Activated naive CD4-positive, alpha-beta T cell treated with Interleukin-2 at 50 U/mL for 16 hours (primary cell): ENCODE measurements at places on chromosomes 12 and 14.
A peak's percentile ranks its signal among the peaks of the same experiment; 100 is the strongest.

DNA sequence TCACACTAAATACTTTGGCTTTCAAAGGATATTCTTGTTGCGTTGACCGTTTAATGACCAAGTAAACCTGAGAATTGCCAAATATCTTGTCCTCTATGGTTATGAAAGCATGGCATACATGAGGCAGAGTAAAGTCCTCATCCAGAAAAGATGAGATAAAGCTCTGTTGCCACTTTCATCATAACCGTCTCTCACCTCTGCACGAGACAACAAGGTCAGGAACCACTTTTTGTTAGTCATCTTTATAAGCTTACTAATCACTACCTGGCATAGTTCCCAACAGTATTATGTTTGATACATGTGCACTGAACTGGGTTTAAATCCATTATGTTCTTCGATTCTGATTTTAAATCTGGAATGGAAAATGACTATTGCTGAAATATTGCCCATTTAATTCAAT lies 31.3 kb downstream of the PTPRB start:
- no peak for DNase-seq

DNA sequence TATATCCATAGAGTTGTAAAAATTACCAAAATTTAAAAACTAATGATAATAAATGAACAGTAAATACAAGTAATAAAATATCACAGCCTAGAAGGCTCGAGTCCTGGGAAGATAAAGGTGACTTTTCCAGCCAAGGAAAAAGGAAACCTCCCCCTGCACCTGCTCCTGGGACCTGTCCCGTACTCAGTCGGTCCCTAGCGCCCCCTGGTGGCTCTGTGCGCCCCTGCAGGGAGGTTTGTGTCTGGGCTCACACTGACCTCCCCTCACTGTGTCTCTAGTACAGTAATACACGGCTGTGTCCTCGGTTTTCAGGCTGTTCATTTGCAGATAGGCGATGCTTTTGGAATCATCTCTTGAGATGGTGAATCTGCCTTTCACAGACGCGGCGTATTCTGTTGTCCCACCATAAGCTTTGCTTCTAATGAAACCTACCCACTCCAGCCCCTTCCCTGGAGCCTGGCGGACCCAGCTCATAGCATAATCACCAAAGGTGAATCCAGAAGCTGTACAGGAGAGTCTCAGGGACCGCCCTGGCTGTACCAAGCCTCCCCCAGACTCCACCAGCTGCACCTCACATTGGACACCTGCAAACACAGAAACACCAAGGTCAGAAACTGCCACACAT lies 1030.4 kb downstream of the TMEM121 start:
- peak; percentile 81 for DNase-seq

- no peak for DNase-seq
Observed at GRCh38 chr12:105775343-105775742, 363.4 kb downstream of the NUAK1 start.

GRCh38 chr14:54688229-54688628 lies 121.3 kb downstream of the SAMD4A start:
- DNase-seq: no peak

DNA sequence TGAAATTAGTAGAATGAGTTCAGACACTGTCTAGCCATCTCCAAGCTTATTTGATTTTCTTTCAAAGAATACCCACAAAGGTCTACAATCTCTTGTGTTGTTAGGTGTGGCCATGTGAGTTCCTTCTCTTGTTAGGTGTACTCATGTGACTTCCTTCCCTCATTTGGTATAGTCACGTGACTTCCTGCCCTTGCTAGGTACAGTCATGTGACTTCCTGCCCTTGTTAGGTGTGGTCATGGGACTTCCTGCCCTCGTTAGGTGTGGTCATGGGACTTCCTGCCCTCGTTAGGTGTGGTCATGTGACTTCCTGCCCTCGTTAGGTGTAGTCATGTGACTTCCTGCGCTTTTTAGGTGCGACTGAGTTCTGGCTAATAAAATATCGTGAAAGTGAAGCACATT lies 179.6 kb downstream of the TMX1 start:
- peak; percentile 16 for DNase-seq

GRCh38 chr12:91833780-91834359 lies 311.8 kb downstream of the BTG1 start:
- DNase-seq: no peak

GRCh38 chr12:92206596-92206995 lies 61.0 kb upstream of the BTG1 start:
- no peak for DNase-seq

DNA sequence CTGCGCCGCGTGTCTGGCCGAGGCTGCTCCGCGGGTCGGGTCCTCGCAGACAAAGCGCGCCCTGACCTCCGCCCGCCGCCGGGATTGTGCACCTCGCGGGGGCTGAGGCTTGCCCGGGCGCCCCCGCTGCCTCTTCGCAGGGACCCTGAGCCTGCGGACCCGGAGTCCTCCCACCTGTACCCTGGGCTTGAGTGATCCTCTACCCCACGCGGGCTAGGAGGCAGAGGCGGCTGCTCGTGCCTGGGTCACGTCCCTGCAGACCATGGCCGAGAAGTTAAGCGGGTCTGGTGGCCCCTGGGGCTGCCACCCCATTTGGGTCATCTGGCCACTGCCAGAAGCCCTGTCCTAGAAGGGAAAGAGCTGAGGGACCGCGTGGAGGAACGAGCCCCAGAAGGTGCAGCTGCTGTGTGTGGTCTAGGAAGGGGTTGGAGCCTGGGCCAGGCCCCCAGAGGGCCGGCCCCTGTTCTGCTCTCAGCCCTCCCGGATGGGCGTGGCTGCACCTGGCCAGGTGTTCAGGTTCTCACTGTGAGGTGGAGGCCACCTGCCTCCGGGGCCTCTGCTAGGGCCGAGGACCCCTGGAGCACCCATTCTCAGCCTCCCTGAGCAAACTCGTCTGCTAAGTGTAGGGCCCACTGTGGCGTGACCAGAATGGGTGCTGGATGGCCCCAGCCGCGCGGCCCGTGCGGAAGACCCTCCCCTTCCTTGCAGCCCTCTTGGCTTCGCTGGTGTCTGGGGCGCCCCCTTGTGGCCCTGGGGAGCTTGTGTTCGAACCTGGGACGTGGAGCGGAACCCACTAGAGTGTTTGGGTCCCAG lies 49.6 kb downstream of the LRCOL1 start:
- DNase-seq: peak; percentile 78

DNA sequence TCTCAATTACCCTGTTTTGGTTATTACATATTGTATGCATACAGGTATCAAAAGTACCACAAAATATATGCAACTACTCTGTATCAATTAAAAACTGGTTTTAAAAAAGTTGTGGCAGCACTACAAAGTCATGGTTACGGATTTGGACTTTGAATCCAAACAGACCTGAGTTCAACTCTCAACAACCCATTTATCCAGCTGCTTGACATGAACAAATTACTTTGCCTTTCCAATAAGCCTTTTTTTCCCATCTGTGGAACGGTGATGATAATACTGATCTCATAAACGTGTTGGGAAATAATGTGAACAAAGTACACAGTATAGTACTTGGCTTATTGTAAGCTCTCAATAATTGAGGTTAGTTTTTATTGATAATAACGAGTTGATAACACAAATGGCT lies 85.0 kb downstream of the MNAT1 start:
- DNase-seq: no peak

GRCh38 chr12:115322275-115322674 lies 638.3 kb upstream of the TBX3 start:
- DNase-seq: no peak

DNA sequence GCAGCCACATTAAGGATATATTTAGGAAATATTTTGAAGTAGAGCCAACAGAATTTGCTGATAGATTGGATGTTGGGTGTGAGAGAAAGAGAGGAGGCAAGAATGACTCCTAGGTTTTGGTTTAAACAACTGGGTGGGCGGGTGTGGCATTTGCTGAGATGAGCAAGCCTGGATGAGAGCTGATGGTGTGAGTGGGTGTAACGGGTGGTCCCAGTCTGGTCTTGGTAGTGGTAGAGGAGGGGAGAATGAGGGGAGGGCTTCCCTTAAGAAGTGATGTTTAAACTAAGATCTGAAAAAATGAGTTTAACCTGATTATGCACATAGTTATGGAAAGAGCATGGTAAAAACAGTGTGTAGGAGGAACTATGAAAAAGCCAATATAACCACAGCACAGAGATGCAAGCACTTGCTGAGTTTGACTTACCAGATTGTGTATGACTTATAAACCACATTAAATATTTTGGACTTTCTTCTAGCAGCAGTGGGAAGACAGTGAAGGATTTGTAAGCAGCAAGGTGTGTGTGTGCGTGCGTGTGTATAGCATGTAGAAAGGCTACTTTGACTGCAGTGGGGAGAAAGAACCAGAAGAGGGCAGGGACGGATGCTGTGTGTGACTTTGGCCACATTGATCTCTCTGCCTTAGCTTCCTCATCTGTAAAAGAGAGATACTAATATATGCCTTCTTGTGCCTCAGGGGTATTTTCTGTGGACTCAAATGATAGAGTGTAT lies 139.7 kb downstream of the PRIMA1 start:
- peak; percentile 17 for DNase-seq

- DNase-seq: no peak
Observed at GRCh38 chr12:64187370-64187769, 34.7 kb downstream of the KICS2 start.

DNA sequence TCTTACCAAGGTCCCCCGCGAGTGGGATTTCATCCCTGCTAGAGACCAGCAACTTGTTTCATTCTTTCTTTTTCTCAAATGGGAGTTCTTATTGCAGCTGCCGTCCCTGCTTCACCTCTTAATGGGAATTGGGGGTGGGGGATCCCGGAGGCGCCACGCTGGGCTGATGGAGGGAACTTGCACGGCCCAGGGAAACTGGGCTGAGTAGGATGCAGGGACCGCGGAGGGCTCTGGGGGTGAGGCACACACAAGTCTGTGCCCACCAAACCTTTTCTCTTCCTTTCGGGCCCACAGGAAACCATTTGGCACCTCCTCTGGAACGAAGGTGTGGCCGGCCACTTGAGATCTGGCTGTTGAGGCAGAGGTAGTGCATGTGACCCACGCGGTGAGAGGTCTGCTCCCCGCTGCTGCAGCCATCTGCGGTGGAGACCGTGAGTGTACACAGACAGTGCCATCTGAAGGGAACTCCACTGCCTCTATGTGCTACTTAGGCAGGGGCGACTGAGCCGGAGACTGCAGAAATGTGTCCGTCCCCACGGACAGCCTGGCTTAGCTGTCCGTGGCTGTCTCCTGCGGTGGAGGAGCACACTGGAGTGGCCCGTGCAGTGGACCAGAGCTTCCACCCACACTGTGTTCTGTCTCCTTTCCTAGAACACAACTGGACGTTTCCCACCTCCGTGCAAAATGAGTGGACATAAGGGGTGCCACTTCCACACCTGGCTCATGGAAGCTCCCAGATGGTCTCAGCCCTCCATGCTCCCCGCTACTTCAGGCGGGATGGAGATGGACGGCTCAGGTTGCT lies 42.1 kb upstream of the TESC start:
- no peak for DNase-seq

GRCh38 chr14:52150162-52150561 lies 81.3 kb upstream of the NID2 start:
- DNase-seq: no peak

GRCh38 chr14:66643344-66643743 lies 135.4 kb downstream of the GPHN start:
- DNase-seq: no peak

- no peak for DNase-seq
Observed at GRCh38 chr14:92819011-92819597, 25.0 kb downstream of the GOLGA5 start.

DNA sequence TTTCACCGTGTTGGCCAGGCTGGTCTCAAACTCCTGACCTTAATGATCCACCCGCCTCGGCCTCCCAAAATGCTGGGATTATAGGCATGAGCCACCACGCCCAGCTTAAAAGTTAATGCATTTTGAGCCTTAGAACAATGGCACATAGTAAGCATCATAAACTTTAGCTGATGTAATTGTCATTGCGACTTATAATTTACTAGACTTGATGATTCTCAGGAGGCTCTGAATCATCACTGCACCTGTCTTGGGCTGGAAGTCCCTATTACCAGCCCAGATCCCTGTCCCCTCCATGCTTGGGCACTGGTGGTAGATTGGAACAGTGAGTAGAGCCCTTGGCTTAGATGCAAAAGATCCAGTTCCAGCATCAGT lies 26.1 kb downstream of the KMT5A start:
- no peak for DNase-seq

DNA sequence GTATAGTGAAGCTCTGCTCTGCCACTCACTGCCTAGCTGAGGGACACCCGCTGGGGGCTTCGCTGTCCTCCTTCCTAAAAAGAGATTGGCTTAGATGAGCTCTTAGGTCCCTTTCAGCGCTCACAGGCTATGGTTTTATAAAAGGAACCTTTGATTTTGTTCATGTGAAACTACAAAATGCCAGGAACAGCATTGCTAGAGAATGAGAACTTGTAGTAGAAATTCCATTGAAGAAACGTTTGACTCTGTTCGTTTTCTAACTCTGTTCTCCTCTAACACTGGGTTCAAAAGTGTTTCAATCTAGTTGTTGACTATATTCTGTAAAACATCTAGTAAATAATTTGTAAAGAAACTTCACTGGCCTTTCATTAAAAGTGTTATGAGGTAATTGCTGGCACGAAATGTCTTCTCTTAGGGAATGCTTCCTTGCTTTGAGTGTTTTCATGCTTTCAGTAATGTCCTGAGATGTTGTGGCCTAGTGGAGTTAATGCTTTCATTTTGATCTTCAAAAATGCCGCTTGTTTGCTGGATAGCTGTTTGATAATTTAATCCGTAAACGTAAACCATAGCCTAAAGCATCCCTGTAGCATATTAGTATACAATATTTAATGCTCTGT lies 1.6 kb downstream of the MARK3 start:
- no peak for DNase-seq

- DNase-seq: no peak
Observed at GRCh38 chr14:73770977-73771847, 57.0 kb upstream of the PNMA1 start.

GRCh38 chr12:113831476-113831875 lies 134.6 kb downstream of the RBM19 start:
- DNase-seq: no peak

- peak; percentile 60 for DNase-seq
Observed at GRCh38 chr12:14629832-14630710, 62.4 kb upstream of the PLBD1 start.

DNA sequence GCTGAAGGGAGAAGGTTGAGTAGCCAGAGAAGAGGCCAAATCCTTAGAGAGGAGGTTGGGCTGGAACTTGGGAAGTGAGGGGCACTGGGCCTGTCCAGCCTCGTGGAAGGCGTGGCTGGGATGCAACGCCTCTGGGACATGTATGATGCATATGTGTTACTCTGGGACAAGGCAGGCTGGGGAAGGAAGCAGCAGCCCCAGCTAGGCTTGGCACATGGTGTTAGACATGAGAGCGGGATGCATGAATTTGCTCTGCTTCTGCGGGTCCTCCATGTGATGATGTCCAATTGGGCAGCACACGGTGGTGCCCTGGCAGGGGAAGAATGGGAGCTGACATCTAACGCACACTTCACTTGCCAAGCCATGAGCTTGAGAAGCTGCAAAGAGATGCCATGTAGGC lies 21.3 kb downstream of the PLEKHH1 start:
- DNase-seq: no peak

DNA sequence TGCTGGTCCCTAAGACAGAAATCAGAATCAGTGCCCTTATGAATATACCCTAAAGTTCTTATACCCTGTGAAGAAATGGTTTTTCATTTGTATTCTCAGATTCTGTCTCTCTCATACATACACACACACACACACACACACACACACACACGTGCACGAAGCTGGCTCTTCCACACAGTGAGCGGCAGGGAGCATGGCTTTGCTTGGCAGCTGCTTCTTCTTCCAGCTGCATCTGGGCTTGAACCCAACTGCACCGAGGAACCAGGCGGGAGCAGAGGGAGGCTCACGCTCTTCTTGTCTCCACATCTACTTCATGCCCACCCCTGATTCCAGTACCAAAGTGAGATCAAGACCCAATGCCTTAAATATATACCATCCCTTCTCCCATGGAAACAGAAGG lies 19.4 kb downstream of the GRIN2B start:
- DNase-seq: no peak
